ENCODE measurements at places on chromosomes 11 and 22. TPM values are rescaled to one million over a fixed set of nuclear protein-coding genes. Genes with fewer than 3 reads are reported as not detected.

Gene OR4C6
- not detected for total RNA-seq

Gene ACTN3
- total RNA-seq: 0.33 TPM

Gene SHANK2
- total RNA-seq: not detected

Gene DKK3
- total RNA-seq: 2.7 TPM

Gene PDE2A
- 0.66 TPM for total RNA-seq

Gene PHF21B
- not detected for total RNA-seq

Gene OR2AT4
- not detected for total RNA-seq

Gene LAYN
- 0.85 TPM for total RNA-seq

Measured in CD8-positive, alpha-beta memory T cell (primary cell).